ENCODE measurements at places on chromosomes 3 and 15. TPM values are rescaled to one million over a fixed set of nuclear protein-coding genes. Genes with fewer than 3 reads are reported as not detected.

The GLT8D1 gene
- 50.4 TPM for total RNA-seq

The MESP1 gene
- not detected for total RNA-seq

The GOLGA8S gene
- not detected for total RNA-seq

The CILP gene
- total RNA-seq: 0.28 TPM

The TLR9 gene
- 0.07 TPM for total RNA-seq

The SKIL gene
- total RNA-seq: 11.4 TPM

The MKRN3 gene
- 0.07 TPM for total RNA-seq

The ARHGEF26 gene
- 2.6 TPM for total RNA-seq

The CLDN18 gene
- not detected for total RNA-seq

The PROK2 gene
- total RNA-seq: not detected

The ACKR2 gene
- 0.92 TPM for total RNA-seq

The GRK7 gene
- 0.07 TPM for total RNA-seq

The CRYGS gene
- 0.23 TPM for total RNA-seq

The SPATA12 gene
- not detected for total RNA-seq

The FBXW12 gene
- not detected for total RNA-seq

The CCDC54 gene
- total RNA-seq: not detected

The ANKRD63 gene
- not detected for total RNA-seq

The OSTN gene
- total RNA-seq: not detected

The RLBP1 gene
- not detected for total RNA-seq

The SI gene
- not detected for total RNA-seq

The CCRL2 gene
- total RNA-seq: not detected

The SUCLG2 gene
- total RNA-seq: 55.6 TPM

The TNIK gene
- total RNA-seq: 0.78 TPM

The ZNF385D gene
- total RNA-seq: not detected

The MEF2A gene
- 16.0 TPM for total RNA-seq

The CSPG5 gene
- not detected for total RNA-seq

The TMEM207 gene
- total RNA-seq: not detected

The STRA6 gene
- total RNA-seq: 0.79 TPM
